ENCODE measurements at places on chromosomes 13 and 19.

DNA sequence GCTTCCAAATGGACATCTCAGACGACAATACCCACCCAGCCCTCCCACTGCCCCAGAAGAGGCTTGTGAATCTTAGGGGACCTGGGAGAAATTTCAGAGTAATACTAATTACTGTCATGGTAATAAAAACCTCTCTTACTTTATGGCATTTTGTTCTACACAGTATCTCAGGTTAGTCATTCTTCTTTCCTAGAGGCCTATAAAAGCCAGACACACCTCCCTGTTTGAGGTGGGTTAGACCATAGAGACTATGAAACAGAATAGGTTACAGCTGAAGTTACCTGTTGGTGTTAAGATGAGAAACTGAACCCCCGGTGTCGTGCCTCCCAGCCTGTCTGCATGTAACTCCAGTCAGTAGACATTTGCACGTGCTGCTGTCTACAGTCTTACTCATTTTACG is 113.9 kb downstream of the SLC7A1 start:
- no peak for DNase-seq

GRCh38 chr13:28746287-28746612 is 27.5 kb upstream of the SLC46A3 start:
- no peak for DNase-seq

- no peak for DNase-seq
These were observed 743 bp downstream of the CHAF1A start for GRCh38 chr19:4403005-4403761.

DNA sequence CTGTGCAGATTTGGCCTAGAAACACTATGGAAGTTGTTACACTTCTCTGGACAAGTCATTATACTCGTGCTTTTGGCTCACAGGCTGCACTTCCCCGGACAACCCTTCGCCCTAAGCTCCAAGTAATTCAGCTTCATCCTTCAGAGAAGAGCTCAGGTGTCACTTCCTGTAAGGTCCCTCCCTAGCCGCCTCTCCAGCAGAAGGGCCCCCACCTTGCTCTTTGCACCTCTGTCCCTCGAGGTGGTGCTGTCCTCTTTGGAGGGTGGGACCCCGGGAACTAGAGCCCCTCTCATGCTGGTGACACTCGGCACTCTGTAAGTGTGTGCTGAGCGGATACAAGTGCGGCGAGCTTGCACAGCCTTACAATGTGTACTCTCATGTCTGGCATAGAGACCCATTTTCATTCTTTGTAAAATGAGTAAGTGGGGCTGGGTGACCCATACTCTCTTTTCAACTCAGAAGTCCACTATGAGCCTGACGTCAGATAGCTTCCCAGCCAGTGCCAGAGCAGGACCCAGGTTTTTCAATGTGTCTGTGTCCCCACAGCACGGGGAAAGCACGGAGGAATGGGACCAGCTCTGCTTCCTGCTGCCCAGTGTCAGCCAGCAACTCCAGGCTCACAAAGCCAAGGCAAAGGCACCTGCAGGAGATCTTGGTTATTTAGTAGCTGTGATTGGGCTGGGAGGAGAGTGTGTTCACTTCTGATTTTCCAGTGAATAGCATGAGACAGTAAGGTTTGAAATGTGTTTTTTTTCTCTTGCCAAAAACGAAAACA is 26.9 kb downstream of the CHAMP1 start:
- DNase-seq: no peak

GRCh38 chr13:83352391-83352790 is 529.9 kb downstream of the SLITRK1 start:
- no peak for DNase-seq

- DNase-seq: no peak
These were observed 5.0 kb downstream of the CLIP3 start for GRCh38 chr19:36027696-36028095.

GRCh38 chr19:1921326-1921725 is 16.1 kb downstream of the ADAT3 start:
- DNase-seq: no peak

DNA sequence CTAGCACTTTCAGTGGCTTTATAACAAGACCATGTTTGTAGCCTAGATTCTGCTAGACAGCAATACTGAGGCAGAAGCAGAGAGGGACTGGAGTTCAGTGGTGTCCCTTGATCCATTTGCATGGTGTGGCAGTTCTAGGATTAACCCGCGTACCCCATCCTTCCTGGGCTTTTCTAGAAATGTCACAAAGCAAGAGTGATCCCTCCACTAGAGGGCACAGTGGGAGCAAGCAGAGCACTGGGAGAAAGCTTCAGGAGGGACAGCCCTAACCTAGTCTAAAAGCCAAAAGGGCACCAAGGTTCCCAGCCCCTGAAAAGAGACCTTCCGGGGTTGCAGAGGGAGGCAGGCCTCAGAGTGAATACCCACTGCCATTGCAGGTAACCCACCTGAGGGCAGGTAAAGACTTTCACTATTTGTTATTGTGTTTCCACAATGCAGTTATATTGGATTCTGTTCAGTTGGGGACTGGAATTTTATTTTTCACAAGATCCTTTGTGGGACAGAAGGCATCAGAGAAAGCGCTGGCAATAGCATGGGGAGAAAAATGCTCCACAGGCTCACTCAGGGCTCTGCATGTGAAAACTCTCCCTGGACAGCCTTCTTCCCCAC is 170.6 kb downstream of the FLT1 start:
- DNase-seq: peak; percentile 89

GRCh38 chr19:1076951-1077350 is 10.0 kb downstream of the ARHGAP45 start:
- no peak for DNase-seq

- no peak for DNase-seq
These were observed 12.7 kb downstream of the EHD2 start for GRCh38 chr19:47725759-47726401.

DNA sequence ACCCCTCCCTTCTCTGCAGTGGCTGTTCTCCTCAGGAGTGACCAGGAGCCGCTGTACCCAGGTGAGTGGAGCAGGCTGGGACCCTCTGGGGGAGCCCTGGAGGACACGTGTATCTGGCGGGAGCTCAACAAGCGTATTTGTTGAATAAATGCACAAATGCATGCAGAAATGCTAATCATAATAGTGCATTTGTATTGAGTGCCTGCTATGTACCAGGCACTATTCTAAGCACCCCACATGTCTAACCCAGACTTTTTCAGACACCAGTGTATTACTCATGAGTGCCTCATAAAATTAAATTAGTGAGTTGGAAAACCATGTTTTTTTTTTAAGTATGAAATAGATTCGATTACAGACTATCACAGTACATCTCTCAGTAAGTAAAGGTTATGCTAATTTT is 7.9 kb downstream of the HPN start:
- DNase-seq: no peak

DNA sequence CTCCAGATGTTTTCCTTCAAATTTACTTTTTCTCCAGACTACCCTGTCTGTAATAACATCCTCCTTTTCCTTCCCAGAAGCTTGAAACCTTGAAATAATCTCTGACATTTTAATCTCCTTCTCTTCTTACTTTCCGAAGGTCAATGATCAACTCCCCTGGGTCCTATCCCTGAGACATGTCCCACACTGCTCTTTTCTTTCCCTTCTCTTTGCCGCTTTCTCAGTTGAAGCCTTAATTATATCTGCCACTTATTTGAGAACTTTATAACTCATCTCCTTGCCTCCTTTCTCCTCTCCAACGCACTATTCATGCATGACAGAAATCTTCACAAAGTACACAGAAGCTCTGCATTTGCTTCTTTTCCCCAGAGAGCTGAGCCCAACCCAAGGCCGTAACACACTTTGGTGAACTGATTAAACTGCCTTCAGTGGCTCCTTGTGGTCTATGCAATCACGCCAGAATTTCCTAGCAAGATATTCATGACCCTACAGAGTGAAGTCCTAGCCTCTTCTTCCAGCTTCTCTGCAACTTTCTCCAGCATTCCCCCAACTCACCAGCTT is 9.2 kb upstream of the WASF3 start:
- DNase-seq: no peak

DNA sequence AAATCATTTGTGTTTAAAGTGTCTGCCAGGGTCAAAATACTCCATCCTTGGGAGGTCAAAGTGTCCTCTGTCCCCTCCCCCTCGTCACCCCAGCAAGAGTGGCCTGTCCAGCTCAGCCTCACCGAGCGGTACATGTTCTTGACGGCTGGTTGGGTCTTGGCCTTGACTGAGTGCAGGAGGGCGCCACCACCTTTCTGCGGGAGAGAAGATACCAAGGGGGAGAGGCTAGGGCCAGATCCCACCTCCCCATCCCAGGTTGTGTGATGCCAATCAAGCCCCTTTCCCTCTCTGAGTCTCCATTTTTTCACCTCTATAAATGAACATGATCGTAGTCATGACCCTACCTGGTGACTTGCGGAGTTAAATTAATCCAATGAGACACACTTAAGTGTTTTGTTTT is 6.1 kb downstream of the CRB3 start:
- no peak for DNase-seq

- no peak for DNase-seq
These were observed 24.5 kb downstream of the RDH8 start for GRCh38 chr19:10037809-10038208.

GRCh38 chr19:48881741-48882657 is 9.8 kb downstream of the PPP1R15A start:
- no peak for DNase-seq

- no peak for DNase-seq
These were observed 11.0 kb upstream of the CA11 start for GRCh38 chr19:48656840-48657474.

DNA sequence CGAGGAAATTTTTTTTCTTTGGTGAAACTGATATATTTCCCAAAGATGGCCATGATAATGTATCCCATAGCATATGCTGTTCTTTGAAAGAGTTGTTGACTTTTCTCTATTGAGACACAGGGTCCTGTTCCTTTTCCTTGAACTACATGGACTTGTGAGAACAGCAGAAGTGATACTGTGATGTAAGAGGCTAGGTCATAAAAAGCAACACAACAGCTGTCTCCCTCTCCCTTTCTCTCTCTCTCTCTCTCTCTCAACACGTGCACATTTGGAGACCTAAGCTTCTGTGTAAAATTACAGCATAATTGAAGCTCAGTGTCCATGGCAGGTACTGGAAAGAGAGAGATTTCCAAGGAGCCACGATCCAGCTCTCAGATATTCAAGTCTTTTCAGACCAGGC is 1712.4 kb downstream of the EFNB2 start:
- DNase-seq: no peak

GRCh38 chr19:44685877-44686276 is 13.1 kb upstream of the CEACAM16 start:
- DNase-seq: peak; percentile 20

DNA sequence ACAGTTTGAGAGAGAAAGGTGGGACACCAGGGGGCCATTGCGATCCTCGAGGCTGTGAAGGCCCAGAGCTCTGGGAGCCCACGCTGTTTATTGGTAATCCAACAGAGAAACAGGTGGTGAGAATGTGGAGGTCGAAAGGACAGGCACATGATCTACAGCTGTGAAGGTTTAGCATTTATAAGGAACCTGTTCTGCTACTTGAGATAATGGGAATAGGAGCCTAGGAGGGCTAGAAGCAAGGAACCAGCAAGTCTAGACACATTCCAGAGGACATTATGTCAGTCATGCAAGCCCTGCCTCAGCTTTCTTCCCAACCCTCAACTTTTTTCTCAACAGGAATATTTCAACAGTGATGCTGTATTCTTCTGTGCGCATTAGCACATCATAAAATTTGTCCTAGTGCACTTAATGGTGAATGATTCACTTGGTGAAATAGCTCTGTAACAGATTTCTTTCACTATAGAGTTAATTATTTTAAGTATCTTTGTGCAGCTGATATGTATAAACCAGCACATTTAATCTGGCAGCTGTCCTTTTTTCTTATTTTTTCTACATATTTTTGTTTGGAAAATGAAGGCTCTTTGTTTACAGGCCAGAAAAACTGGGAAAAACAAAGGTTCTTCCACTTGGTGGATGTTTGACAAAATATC is 25.4 kb downstream of the ZNF90 start:
- DNase-seq: no peak

DNA sequence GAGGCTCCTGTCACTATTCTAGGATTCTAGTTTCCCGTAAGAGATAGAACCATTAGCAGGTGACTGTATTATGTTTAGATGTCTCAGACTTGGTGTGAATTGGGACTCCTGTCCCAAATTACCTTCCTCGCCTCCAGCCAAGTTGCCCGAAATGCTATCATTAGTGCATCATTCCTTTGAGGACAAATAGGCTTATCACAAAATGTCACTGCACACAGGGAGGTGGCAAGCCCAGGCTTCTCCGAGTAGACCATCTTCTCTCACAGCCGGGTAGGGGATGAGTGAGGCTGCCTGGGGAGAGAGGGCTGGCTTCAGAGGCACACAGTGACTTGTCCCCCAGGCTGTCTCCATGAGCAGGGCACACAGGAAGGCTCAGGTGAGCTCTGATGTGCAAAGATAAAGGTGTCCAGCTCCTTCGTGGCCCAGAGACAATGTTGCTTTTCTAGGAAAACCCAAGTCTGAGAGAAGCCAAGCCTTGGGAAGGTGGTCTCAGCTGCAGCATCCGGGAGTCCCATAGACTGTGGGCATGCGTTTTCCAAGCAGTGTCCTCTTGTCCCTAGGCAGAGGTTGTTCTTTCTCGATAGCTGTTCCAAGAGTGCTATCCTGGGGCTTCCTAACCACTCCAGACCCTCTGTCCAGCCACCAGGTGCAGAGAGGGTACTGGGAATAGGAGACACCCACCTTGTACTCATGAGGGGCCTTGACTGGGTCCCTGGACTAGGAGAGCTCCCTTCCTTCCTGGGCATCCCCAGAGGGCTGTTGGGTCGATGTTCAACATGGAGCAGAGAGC is 163.1 kb upstream of the TSHZ3 start:
- no peak for DNase-seq

DNA sequence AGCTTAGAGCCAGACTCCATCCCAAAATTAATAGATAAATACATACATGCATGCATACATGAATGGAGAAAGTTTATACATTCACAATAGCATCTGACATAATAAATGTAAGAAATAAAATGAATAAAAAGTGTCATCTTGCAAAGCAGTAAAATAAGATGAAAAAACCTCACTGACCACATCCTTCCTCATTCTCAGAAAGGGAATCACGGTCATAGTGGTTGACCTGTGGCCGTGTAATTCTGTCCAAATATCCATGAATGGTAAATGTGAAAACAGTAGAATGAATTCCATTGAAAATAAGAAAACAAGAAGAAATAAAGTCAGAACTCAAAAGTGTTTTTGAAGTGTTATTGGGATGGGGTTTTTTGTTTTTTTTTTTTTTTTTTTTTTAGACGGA is 9.8 kb upstream of the CDC42EP5 start:
- DNase-seq: peak; percentile 64
